Stimulated activated CD8-positive, alpha-beta memory T cell treated with anti-CD3 and anti-CD28 coated beads, Interleukin-4, amount 100 ng/mL, for 48 hours (primary cell): ENCODE measurements at places on chromosomes 4 and X.
A peak's percentile ranks its signal among the peaks of the same experiment; 100 is the strongest.

DNA sequence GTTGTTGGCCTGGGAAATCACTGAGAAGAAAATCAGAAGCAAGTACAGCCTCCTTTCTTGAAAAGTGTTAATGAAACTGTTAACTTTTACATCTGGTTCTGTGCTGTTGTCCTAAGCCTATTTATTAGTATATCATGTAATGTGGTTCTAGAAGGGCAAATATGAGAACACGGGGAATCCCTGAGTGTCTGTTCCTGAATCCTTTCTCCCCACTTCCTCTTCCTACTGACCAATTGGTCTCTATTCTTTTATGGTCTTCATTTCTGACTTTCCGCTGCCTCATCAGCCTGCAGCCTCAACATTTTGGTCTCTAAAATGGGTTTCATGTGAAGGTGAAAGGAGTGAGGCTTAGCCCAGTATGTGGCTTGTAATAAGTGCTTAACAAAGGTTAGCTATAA is 159.9 kb upstream of the MAMLD1 start:
- DNase-seq = no peak

GRCh38 chrX:101803451-101803850 is 128.4 kb downstream of the ZMAT1 start:
- no peak for DNase-seq

DNA sequence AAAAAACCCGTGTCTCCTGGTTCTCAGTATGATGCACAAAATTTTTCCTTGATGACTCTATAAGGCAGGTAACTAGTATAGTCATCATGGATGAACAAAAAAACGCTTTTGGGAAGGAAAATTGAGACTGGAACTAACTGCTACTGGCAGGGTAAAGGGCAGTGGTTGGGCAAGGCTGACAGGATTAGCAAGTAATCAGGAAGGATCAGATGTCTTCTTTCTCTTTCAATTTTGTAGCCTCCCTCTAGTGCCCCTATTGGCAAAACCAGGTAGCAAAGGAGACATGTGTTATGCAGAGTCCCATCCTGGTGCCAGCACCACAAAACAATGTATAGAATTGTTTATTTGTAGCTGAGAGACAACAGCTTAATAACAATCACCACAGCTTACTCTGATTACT is 12.8 kb upstream of the SLITRK4 start:
- no peak for DNase-seq

GRCh38 chr4:143668930-143669552 is 31.4 kb downstream of the FREM3 start:
- no peak for DNase-seq

DNA sequence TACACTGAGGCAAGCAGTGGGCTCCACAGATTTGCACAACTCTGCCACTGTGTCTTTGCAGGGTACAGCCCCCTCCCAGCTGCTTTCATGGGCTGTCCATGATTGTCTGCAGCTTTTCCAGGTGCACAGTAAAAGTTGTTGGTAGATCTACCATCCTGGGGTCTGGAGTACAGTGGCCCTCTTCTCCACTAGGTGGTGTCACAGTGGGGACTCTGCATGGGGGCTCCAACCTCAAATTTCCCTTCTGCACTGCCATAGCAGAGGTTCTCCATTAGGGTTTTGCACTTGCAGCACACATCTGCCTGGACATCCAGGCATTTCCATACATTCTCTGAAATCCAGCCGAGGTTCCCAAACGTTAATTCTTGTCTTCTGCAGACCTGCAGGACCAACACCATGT is 1002.3 kb downstream of the FAM133A start:
- no peak for DNase-seq

DNA sequence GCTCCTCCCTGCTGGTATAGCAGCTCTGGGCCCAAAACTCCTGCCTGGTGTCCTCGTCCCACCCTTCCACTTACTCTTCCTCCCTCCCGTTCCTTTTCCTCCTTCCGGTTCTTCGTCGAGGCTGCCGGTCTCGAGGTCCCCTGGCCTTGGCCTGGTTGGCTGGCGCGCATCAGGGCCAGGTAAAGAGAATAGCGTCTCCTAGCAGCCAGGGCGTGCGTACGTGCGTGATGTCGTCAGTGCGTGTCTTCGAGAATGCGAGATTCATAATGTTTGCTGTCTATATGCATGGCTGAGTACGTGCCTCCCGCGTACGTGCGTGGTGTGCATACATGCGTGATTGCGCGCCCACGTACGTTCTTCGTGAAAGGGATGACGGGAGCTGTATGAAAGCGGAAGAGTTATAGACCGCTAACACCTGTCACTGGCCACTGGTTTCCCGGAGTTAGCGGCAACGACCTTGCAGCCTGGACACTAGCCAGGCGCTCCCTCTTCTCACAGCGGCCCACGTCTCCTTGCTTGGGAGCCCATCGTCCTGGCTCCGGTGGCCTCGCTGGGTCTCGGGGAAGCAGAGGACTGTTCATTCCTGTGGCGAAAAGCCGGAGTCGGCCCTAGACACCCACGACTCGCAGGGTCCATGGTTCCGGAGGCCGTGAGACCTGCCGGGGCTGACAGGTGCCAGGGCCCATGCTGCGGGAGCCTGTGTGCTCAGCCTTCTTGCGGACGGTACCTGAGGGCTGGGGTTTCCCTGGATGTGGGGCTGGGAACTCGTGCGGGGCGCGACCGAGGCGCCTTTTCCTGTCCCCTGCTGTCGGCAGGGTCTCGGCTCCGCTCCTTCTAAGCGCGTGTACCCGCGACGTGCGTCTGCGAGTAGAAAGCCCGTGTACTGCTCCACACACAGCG is at the start of gene EOLA1:
Gene EOLA1 (plus strand): TSS at position 392 of the 900 bp plus-strand sequence. CDS start 4,619 bp downstream, outside the sequence.
- peak; percentile 89 for DNase-seq

DNA sequence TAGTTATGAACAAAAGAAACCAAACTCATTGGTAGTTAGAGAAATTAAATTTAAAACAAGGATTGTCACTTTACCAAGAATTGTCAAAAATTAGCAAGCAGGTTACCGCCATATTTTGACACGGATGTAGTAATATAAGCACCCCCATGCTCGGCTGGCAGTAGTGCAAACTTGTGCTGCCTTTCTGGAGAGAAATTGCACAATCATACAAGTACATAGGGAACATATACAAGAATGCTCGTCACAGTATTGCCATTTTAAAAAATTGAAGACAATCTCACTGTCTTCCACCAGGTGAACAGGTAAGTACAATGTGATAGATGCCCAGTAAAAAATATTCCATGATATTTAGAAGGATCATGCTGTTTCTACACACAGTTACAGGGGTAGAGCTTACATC is 55.6 kb upstream of the SLC39A8 start:
- DNase-seq = no peak

DNA sequence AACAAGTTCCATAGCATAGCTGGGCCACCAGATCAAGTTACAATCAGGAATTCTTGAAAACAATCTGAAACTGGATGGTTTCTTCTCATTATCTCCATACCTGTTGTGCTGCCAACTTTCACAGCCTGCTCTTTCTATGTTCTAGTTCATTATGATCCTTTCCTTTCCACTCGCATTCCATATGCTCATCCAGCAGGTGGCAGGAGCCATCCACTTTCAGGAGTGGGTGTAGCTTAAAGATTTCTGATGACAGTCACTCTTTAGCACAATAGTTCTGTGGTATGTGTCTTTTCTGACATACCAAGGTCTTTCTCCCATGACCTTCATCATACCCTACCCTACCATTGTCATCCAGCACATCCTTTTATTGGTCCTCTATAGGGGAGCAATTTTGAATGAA is 46.4 kb downstream of the PAGE2 start:
- DNase-seq = peak; percentile 28

DNA sequence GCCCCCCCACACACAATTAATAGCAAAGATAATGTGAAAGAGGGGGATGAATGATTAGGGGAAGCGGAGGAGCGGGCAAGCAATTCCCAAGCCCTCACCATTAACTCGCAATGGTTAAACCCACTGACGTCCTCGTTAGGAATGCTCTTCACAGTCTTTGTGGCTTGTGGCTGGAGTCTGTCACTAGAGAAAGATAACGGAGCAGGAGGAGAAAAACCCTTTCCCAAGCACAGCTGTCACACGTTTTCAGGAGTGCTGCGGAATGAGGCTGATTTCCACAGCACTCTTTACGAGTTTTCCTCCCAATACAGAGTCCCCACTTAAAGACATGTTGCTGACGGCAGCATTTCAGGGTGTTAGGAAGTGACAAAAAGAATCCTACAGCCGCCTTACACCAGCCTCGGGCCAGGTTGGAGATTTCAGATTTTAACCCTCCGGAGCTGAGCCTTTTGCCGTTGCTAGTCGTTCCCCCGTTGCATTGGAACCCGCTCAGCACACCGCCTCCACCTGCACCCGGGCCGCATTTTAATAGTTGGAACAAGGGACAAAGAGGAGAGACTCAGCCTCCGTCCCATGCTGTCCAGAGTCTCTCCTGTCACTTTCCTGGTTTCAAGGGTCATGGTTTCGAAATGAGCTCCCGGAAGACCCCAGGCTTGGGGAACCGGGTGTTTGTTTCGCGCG is 92.2 kb downstream of the GEMIN8 start:
- DNase-seq = no peak

DNA sequence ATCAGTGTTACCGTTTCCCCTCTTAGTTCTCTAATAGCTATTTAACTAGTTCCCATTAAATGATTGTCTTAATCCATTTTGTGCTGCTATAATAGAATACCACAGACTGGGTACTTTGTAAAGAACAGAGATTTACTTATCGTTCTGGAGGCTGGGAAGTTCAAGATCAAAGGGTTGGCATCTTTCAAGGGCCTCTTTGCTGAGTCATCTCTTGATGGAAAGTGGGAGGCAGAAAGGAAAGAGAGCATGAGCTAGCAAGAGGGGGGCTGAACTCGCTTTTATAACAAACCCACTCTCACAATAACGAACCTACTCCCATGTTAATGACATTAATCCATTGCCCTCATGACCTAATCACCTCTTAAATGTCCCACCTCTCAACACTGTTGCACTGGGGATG is 17.4 kb upstream of the NKX3-2 start:
- no peak for DNase-seq

- no peak for DNase-seq
Measured at GRCh38 chr4:102606261-102606660, 105.1 kb downstream of the NFKB1 start.

DNA sequence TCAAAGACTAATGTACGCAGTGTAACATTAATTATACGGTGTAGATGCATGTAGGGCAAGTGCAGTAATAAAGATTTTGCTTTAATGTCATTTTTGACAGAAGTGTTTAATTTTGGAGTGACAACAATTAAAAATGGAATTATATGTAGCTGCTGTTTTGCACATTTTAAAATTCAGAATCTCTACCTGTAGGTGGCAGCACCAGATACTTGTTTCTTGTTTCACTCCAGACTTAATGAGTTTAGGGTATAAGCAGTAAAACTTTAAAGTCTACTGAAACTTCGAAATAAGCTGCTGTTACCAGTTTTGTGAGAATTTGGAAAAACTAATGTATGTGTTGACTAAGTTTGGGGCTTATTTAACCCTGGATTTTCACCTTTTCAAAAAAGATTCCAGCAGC is 144.9 kb downstream of the POLA1 start:
- DNase-seq = no peak

- DNase-seq = no peak
Measured at GRCh38 chr4:7136351-7136750, 56.0 kb upstream of the SORCS2 start.

GRCh38 chr4:56253666-56254305 is 133.5 kb downstream of the AASDH start:
- DNase-seq = no peak

DNA sequence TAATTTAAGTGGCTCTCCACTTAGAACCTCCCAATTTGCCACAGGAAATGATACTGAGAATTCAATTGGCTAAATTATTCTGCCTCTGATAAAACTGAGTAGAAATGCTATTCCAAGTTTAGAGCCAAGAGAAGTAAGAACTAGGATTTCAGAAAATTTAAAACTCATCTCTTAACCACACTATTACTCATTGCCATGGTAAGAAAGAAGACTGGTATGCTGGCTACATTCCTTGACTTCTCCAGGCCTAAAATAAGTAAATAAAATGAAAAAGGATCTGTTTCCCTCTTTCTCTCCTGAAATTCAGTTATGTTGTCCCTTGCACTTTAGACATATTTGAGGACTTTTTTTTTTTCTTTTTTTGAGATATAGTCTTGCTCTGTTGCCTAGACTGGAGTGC is 23.3 kb downstream of the ZNF280C start:
- no peak for DNase-seq

GRCh38 chrX:12951595-12951975 is 23.3 kb upstream of the TMSB4X start:
- no peak for DNase-seq

GRCh38 chr4:71052034-71052433 is 58.6 kb downstream of the DCK start:
- DNase-seq = no peak

DNA sequence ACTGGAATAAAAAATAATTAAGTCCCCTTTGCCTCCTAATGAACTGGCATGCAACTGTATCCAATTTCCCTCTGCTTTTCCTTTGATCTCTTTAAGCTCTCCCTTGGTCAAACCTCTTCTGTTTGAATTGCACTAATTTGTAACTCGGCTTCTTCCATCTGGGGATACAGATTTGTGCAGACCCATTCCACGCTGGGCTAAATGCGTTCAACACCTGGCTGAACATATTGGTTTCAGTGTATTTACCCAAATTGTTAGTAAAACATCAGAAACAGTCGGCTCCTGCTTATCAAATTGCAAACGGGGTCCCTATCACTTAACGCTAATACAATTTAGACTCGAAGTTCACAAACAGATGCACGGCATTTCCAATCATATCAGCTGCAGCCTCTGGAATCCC is 124.9 kb upstream of the TAPT1 start:
- no peak for DNase-seq

DNA sequence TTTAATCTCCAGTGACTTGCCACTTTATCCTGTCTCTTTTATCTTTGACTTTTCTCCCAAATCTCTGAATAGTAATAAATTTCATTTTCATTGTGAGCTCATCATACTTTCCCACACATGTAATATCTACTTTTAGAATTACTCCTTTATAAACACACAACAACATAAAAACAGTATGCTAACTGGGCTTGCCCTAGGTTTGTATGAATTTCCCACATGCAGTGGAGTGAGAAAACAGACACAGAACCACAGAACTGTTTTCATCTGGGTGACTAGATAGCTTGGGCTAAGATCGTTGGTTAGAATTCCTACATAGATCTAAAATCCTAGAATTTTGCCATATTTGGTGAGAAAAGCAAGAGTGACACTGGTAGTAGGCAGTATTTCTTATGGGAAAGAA is 409.5 kb downstream of the SPRY1 start:
- no peak for DNase-seq

DNA sequence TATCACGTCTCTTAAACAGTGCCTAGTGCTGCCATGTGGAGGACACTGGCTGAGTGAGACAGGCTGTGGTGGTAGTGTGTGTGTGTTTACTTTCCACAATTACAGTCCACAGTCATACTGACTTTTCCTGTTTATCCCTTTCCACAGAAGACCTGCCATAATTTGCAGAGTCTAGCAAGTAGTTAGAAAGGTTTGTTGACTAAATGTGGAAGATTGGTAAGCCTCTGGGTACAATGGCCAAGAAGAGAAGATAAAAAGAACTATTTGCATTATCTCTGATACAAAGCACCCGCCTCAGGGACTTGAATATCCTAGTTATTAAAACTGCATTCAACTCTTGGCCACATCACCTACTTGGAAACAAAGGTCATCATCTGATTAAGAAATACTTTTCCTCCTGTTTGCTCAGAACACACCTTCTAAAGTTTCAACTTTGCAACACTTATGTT is 89.1 kb downstream of the FAM13A start:
- no peak for DNase-seq
